Sciatic nerve (tissue), 2 donors: ENCODE measurements at places on chromosomes 1 and 21.
A peak's percentile ranks its signal among the peaks of the same experiment; 100 is the strongest.

DNA sequence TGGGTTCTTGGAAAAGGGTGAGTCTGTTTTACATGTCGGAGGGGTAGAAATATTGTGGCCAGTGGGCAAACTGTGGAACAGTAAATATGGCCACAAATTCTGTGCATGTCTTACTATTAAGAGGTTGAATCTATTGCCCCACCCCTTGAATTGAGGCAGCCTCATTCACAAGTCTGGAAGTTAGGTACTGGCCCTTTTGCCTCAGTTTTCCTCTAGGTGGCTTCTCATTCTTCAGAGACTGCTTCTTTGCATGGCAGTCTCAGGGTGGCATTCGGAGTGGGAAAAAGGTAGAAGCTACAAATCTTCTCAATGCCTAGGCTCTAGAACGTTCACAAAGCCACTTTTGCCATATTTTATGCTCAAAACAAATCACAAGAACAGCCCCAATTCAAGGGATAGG is 57.2 kb downstream of the SLC9C2 start:
- no peak for DNase-seq

DNA sequence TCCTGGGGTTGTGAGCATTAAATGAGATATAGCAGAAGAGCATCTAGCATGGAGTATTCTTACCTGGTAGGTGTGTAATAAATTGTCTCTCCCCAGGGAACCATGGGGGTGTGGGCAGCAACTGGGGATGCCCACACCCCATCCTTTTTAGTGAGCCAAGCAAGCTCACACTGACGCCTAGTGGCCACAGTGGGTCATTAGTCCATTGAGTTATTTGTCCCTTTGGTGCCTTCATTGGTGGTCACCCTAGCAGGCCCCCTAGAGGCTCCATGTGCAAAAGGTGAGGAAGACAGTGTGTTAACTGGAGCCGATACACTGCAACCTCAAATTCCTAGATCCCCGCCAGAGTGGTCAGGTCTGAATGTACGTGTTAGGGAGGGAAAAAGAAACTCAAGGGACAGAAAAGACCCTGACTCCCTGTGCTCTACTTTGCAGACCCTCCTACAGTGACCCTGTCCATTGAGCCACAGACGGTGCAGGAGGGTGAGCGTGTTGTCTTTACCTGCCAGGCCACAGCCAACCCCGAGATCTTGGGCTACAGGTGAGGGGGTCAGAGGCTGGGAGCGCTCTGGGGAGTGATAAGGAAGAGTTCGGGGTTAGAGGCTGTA is 93.3 kb upstream of the CD1D start:
- peak; percentile 76 for DNase-seq

DNA sequence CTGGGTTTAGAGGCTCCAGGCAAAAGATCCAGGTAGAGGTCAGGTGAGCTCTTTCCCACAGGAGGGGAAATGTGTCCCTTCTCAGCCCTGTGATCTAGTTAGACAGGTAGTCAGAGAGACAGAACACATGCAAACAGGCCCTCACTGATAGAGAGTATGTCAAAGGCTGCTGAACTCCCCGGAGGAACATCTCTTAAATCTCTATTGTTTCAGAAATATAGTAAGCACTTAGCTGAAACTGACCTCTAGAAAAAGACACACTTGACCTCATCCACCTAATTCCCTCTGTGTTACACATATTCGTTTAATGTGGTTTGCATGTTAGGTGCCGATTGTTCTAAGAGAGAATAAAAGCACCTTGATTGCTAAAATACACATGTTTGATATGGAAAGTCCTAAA is 23.3 kb downstream of the SUSD4 start:
- DNase-seq: no peak

DNA sequence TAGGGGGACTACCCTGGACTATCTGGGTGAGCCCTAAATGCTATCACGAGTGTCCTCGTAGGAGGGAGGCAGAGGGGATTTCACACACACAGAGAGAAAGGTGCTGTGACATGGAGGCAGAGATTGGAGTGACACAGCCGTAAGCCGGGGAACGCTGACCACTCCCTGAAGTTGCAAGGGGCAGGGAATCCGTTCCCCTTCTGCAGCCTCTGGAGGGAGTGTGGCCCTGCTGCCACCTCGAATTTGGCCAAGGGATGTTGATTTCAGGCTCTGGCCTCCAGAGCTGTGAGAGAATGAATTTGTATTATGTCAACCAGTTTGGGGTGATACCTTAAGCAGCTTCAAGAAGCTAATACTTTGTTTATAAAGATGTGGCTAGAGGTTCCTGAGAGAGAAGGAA is 137.7 kb downstream of the ACTL8 start:
- no peak for DNase-seq

- DNase-seq: no peak
Observed at GRCh38 chr1:45410850-45411509, 70.7 kb upstream of the MUTYH start.

DNA sequence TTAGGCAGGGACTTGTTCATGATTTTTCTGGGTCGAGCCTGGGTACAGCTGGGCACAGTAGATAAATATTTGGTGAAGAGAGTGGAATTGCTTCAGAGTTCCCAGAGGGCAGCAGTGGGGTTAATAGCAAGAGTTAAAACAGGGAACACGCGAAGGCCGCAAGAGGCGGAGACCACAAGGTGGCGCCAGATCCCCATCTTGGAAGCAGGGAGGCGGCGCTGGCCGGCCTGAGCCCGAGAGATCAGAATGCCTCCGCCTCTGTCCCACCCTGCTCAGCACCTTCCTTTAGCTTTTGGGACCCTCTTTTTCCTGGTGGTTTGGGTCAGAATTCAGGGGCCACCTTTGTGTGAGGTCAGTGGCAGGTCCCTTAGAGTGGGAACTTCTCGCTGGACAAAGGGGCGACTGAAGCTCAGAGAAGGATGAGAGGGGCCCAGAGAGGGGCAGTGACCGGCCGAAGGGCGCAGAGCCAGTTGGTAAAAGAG is 6.5 kb upstream of the PADI2 start:
- DNase-seq: peak; percentile 95

- DNase-seq: no peak
Observed at GRCh38 chr1:29424266-29424665, 187.9 kb downstream of the PTPRU start.

- DNase-seq: no peak
Observed at GRCh38 chr21:39430016-39430415, 15.6 kb downstream of the LCA5L start.

GRCh38 chr1:157852476-157852875 is 10.9 kb upstream of the CD5L start:
- no peak for DNase-seq

DNA sequence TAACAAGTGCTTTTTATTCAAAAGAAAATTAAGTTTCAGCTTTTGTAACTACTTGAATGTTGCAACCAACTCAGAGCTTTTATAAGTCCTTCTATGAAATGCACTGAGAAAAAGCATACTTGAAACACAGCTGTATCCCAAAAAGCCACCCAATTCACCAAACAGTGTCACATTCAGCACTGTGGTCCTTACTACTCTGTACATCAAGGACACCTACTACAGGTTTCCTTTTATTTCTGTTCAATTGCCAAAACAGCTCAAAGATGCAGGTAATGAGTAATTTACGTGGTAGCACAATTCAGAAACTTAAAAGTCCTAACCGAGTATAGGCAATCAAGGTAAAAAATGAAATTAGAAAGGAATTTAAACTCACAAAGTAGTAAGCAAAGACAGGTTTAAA is 2.5 kb downstream of the EIF4G3 start:
- no peak for DNase-seq

DNA sequence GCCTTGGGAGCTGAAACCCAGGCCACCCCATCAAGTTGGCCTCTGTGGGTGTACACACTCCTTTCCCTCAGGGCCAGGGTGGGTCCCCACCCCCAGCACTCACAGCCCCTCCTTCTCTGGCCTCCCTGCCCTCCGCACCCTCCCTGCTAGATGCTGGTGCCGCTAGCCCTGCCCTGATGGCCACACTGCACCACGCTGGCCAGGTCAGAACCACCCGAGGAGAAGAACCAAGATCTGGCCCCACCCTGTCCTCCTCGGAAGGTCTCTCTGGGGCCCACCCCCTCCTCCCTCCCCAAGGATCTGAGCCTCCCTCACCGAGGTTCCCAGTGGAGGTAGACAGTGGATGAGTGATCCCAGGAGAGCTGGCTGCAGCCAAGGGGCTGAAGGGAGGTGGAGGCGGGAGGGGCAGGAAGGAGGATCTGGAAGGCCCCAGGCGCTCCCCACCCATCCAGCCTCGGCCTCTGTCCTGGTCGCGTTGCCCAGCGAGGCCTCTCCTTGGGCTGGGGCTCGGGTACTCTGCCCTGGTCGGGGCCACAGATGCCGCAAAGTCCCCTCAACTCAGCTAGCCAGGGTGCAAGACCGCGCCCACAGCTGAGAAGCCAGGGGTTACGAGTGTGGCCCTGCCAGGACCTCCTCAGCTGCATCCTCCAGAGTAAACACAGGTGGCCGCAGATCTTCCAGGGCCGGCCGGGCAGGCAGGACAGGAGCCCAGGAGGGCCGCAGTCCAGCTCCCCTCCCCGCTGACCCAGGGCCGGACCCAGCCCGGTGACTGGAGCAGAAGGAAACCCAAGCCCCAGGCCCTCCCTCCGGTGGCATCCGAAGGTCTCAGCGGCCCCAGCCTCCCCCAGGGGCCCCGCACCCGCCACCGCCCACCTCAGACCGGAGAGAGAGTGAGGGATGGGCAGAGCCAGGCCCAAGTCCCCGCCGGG is 5.2 kb downstream of the B3GALT6 start:
- DNase-seq: no peak

- no peak for DNase-seq
Observed at GRCh38 chr1:107473065-107473464, 332.2 kb downstream of the NTNG1 start.

DNA sequence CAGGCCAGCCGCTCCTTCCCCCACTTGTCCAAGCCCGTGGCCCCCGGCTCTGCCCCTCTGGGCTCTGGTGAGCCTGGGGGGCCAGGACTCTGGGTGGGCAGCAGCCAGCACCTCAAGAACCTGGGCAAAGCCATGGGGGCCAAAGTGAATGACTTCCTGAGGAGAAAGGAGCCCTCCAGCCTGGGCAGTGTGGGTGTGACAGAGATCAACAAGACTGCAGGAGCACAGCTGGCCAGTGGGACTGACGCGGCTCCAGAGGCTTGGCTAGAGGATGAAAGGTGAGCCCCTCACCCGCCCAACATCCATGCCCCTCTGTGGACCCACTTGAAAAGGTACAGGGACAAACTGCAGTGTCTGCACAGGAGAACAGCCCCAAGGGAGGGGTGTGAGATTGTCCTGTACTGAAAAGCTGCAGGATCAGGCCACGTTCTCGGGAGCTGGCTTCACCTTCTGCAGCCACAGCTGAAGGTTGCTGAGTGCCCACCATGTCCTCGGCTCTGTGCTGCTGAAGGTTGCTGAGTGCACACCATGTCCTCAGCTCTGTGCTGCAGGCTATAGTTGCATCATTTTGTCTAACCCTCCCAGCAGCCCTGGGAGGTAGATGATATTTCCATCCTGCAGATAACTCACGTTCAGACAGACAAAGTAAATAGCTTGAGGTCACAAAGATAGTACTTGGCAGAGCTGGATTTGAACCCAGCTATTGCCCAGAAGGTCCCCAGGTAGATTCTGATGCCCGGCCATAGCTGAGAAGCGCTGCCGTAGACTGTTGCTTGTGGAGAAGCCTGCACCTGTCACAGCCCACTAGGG is 618 bp downstream of the C1orf226 start:
- DNase-seq: no peak

GRCh38 chr1:16926491-16927073 is 4.9 kb downstream of the CROCC start:
- no peak for DNase-seq

DNA sequence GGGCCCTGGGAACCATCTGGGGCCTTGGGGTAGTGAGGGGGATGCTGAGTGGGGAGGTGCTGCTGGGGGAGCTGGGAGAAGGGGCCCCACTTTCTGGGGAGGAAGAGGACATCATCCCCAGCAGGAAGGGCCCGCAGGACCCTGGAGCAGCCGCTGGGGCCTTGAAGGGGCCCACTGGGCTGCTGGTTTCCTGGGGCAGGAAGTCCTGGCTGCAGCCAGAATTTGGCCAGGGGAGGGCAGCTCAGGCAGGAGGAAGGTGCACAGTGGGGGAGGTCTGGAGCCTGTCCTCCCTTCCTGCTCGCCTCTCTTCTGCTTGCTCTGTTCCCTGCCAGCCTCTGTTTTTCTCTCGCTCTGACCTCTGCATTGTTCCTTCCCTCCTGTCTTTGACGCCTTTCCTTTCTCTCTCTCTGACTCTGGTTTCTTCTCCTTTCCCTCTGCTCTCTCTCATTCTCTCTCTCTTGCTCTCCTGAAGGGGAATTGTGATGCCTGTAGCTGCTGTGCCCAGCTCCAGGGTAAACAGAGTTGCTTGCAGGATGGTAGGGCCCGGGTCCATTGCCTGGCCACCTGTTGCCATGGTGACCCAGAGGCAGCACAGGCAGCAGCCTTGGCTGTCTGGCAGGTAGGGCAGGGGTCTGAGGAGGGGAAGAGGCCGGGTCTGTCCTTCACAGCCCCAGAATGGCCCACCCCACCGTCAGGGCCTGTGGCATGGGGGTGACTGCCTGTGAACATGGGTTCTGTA is 23.9 kb downstream of the ACOT11 start:
- DNase-seq: no peak

DNA sequence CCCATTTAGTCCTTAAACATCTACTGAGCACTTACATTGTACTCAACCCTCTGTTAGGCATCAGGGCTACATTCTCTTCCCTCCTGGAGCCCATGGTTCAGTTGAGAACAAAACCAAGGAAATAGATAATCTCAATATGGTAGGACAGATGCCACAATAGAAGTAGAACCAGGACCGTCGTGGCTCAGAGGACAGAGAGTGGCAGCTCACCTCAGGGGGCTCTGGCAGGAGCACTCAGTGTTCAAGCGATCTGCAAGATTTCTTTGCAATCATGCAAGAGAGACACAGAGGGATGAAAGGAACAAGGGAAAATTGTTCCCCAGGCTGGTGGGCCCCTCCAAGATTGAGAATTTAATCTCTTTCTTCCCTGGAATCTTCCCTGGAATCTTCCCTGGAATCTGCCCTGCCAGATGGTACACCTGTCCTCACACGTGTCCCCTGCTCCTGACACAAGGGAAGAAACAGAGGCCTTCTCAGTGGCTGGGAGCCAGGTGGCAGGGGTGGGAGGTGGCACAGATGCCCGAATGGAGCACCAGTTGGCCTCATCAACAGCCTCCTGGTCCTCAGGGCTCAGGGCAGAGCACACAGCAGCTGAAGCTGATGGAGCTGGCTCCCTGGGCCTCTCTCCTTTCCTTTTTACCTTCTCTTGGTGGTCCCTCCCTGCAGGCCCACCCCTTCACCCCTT is 135.4 kb downstream of the PLXNA2 start:
- no peak for DNase-seq

DNA sequence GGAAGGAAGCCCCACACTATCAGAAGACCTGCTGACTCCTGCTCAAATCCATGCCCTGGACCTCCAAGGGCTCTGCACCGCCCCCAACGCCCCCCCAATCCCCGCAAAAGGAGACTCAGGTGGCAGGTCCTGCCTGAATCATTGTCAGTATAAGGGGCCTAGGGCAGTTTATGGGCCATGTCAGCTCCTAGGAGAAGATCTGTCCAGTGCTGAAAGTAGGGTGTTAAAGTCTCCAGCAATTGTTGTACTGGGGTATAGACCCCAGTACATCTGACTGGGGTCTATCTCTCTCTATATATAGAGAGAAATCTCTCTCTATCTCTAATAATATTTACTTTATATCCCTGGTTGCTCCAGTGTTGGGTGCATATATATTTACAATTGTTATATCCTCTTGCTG is 12.1 kb upstream of the OLIG2 start:
- no peak for DNase-seq
